Muscle of leg (tissue), 16 donors: ENCODE measurements at places on chromosomes 11 and 22. TPM values are rescaled to one million over a fixed set of nuclear protein-coding genes. Genes with fewer than 3 reads are reported as not detected.

The MYOD1 gene
- 47.3 TPM for total RNA-seq

The CHRDL2 gene
- 0.49 TPM for total RNA-seq

DNA sequence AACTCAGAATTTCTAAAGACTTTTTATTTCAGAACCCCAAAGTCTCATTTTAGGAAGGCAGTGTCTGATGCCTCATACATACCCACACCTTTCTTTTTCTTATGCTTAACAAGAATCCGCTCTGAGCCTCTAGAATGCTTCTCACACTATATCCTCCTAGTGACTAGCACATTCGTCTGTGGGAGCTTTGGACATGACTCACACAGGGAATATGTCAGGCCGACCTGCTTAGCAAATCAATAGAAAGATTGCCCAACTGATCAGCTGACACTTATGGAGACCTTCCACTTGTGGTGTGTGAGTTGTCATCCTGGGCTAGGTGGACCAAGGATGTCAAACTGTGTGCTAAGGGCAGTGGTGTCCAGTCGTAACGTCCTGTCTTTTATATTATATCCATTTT, 129.9 kb upstream of the TTC12 start:
- peaks cover 19% of the 10 kb centered on the region for H3K4me1 ChIP-seq
- no peak overlapping the region for H3K4me3 ChIP-seq
- no peaks in the 10 kb centered on the region for H3K27me3 ChIP-seq
- H3K36me3 ChIP-seq = no peaks in the 10 kb centered on the region
- H3K27ac ChIP-seq = no peak overlapping the region

DNA sequence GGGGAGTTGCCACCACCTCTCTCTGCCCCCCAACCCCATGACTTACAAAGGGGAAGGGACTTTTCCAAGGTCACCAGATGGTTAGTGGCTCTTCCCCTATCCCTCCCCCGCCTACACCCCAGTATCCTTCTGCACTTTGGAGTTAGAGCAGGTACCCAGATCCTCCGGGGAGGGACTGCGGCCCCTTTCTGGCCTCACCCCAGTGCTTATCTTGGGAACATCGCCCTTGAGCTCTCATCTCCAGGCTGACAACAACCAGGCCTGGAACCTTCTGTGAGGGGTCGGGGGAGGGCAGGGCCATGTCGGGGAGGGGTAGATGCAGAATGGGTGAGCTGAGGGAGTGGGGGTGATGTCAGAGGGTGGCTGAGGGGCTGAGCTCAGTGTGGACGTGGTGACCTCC, 7.5 kb upstream of the NAALADL1 start:
- H3K27me3 ChIP-seq = no peaks in the 10 kb centered on the region
- H3K4me1 ChIP-seq = no peaks in the 10 kb centered on the region
- H3K27ac ChIP-seq = no peak overlapping the region
- no peaks in the 10 kb centered on the region for H3K36me3 ChIP-seq
- no peak for DNase-seq

DNA sequence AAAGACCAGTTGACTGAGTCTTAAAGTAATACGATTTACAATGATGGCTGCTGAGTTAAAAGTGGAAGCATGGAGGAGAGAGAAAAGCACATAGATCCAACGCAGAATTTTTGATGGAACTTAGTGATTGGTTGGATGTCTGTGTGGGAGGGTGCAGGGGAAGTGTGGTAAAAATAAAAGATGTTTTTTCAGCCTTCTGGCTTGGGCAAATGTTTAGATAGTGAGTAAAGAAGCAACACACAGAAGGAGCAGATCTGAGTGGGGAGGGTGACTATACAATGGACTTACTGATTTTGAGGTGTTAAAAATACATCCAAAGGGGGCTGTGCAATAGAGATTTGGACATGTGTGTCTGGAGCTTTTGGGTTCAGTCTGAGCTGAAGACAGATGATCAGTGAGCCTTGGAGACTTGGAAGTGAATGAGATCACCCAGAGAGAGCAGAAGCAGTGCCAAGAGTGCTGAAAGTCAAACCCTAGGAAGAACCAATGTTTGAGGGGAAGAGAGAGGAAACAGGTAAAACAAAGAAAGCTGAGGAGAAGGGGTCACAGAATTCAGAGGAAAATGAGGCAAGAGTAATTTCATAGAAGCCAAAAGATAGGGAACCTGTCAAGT, 8.6 kb downstream of the GRIA4 start:
- no peaks in the 10 kb centered on the region for H3K36me3 ChIP-seq
- no peak overlapping the region for H3K27ac ChIP-seq
- H3K4me1 ChIP-seq = no peaks in the 10 kb centered on the region

DNA sequence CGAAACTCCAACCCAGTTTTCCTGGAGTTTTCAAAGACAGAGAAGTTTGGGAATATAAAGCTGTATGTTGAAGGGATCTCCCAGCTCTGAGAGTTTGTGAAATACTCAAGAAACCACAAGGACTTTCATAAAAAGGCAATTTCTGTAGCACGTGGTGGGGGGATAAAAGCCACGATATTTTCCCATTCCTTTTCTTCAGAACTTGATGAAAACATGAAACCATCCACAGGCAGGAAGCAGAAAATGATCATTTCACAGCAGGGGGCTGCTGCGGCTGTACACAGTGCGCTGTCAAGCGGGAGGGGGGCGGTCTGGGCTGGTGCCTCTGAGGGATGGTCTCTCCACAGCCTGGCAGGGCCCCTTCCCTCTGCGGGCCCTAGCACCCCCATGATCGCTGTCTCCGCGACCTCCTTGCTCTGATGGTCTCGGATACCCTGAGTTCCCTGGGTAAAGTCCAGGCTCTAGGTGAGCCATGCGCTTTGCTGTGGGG, 423.2 kb downstream of the MN1 start:
- no peak for DNase-seq
- H3K27ac ChIP-seq = no peak overlapping the region
- H3K27me3 ChIP-seq = peaks cover 39% of the 10 kb centered on the region
- H3K4me1 ChIP-seq = peaks cover 10% of the 10 kb centered on the region
- no peak overlapping the region for H3K4me3 ChIP-seq
- no peaks in the 10 kb centered on the region for H3K36me3 ChIP-seq
